Tibial artery (tissue), 4 donors: ENCODE measurements at places on chromosomes 7 and 10.

- no peak overlapping the region for H3K27ac ChIP-seq
- no peak for DNase-seq
- no peaks in the 10 kb centered on the region for H3K27me3 ChIP-seq
- no peak overlapping the region for H3K4me3 ChIP-seq
- no peaks in the 10 kb centered on the region for H3K4me1 ChIP-seq
- H3K36me3 ChIP-seq = no peaks in the 10 kb centered on the region
These were observed 5.1 kb upstream of the NAMPT start for GRCh38 chr7:106289848-106290247.

DNA sequence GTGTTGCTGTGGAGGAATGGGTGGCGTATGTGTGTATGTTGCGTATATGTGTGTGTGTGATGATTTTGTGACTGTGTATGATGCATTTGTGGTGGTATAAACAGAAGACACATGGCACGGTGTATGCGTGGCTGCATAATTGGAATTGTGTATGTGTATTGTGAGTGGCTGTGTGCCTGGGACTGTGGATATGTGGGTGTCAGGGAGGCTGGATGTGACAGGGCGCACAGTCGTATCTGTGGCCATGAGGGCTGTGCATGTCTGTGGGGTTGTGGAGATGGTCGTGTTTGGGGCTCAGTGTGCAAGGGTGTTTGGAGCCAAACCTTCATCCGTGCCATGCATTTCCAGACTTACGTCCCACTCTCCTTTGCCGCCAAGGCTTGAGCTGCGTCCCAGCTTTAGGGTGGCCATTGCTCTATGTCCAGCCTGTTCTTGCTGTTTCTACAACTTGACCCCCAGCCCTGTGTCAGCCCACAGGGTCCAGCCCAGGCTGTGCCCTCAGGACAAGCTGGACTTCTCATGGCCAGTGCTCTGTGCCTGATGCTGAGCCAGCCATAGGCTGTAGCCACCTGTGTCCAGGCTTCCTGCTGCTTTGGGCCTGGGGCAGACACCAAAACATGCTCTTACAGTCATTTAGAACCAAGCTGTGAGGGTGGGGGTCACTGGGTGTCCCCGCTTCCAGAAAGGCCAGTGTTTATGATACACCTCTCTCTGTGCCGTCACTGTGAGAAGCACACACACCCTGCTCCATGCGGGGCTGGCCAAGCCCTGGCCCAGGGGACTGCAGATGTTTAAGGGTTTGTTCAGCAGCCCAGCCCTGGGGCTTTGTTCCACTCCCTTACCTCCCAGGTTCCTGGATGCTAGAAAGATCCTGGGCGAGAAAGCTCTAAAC lies 127.6 kb downstream of the NEURL1 start:
- H3K36me3 ChIP-seq = peaks cover 60% of the 10 kb centered on the region
- H3K27ac ChIP-seq = peak overlapping the region; percentile 68
- H3K4me3 ChIP-seq = no peak overlapping the region
- DNase-seq = no peak
- H3K27me3 ChIP-seq = no peaks in the 10 kb centered on the region

- no peak overlapping the region for H3K4me3 ChIP-seq
- no peak for DNase-seq
- H3K27me3 ChIP-seq = no peaks in the 10 kb centered on the region
- no peak overlapping the region for H3K27ac ChIP-seq
These were observed 150.2 kb upstream of the AGR3 start for GRCh38 chr7:17031906-17032551.

- H3K4me3 ChIP-seq = no peak overlapping the region
- no peak overlapping the region for H3K27ac ChIP-seq
- no peak for DNase-seq
These were observed 41.6 kb upstream of the EPHB6 start for GRCh38 chr7:142813226-142813625.

DNA sequence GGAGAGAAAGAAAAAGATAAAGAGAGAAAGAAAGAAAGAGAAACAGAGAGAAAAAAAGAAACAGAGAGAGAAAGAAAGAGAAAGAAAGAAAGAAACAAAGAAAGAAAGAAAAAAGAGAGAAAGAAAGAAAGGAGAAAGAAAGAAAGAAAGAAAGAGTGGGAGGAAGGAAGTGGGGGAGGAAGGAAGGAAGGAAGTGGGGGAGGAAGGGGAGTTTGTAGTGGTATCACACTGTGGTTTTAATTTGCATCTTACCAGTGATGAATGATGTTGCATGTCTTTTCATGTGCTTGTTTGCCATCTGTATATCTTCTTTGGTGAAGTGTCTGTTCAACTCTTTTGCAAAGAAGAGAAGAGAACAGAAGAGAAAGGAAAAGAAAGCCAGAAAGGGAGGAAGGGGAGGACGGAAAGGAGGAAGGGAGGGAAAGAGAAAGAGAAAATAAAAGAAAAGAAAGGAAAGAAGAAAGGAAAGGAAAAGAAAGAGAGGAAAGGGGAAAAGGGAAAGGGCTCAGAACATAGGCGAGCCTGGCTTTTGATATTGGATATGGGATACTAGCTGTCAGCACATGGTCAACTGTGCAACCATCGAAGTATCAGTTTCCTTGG lies 79.2 kb upstream of the FRMD4A start:
- no peak for DNase-seq
- no peak overlapping the region for H3K27ac ChIP-seq
- no peaks in the 10 kb centered on the region for H3K36me3 ChIP-seq
- H3K27me3 ChIP-seq = no peaks in the 10 kb centered on the region
- no peak overlapping the region for H3K4me3 ChIP-seq
- H3K4me1 ChIP-seq = no peaks in the 10 kb centered on the region

- H3K27ac ChIP-seq = no peak overlapping the region
- peaks cover 25% of the 10 kb centered on the region for H3K27me3 ChIP-seq
- H3K4me3 ChIP-seq = no peak overlapping the region
- peaks cover 5% of the 10 kb centered on the region for H3K4me1 ChIP-seq
- DNase-seq = no peak
These were observed 11.0 kb downstream of the MYO1G start for GRCh38 chr7:44967571-44968446.

- no peak overlapping the region for H3K27ac ChIP-seq
- no peaks in the 10 kb centered on the region for H3K36me3 ChIP-seq
- no peaks in the 10 kb centered on the region for H3K27me3 ChIP-seq
- no peak overlapping the region for H3K4me3 ChIP-seq
- no peaks in the 10 kb centered on the region for H3K4me1 ChIP-seq
- DNase-seq = no peak
These were observed 104.1 kb upstream of the LAMB4 start for GRCh38 chr7:108234281-108234680.
